ENCODE measurements at places on chromosomes 13 and 19.

GRCh38 chr19:42060117-42060516 lies 9.9 kb downstream of the GRIK5 start:
- DNase-seq, result no peak

- no peak for DNase-seq
These were observed 995 bp upstream of the MKNK2 start for GRCh38 chr19:2051773-2052704.

DNA sequence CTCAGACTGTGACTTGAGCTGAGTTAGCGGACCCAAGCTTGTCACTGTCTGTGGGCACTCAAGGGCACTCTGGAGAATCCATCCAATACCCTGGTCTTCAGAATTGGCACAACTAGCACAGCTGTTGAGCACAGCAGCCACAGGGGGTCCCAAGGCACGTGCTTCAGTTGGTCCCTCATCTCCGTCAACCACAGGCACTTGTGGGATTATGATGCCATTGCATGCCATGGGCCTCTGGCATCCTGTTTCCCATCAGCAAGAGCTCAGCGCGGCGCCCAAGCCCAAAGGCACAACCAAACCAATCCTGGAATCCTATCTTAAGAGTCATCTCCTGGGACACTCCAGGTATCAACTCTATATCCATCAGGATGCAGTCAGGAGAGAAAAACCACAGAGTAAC lies 3.7 kb upstream of the B3GNT8 start:
- DNase-seq, result no peak

DNA sequence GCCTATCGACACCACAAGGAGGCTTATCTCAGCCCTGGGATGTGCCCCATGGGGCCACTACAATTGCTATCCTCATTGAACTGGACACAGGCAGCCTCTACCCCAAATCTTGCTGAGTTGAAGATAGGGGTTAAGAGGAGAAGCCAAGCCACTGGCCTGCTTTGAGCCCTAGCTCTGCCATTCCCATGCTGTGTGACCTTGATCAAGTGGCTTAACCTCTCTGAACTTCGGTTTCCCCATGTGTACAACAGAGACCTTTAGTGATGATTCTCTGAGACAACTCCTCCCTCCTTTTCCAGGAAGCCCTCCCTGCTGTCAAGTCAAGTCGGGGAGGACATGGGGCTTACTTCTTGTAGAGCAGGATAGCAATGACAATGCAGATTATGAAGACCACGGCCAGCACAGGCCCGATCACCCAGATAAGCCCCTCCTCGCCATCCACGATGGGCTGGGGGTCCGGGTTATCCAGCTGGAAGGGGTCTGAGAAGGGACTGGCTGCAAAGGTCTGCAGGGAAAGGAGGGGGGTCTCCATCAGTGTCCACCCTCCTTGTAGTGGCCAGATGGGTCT lies 121.6 kb downstream of the PTPRS start:
- no peak for DNase-seq

DNA sequence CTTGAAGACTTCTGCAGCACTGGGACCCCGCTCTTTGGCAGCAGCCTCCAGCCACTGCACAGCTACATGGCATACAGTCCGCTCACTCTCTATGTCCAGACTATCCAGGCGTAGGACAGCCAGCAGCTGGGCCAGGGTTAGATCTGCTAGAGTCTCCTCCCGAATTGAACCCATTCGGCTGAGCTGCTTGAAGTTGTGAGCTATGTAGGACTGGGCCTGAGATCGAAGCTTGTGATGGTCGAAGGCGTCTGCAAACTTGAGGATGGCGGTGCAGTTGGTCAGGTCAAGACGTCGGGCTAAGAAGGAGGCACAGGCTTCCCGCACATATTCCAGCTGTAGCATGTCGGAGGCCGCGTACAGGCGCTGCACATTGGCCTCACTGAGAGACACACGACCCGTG lies 900 bp downstream of the KBTBD7 start:
- DNase-seq, result no peak

- no peak for DNase-seq
These were observed 60.5 kb downstream of the SPATA13 start for GRCh38 chr13:24221007-24221406.

DNA sequence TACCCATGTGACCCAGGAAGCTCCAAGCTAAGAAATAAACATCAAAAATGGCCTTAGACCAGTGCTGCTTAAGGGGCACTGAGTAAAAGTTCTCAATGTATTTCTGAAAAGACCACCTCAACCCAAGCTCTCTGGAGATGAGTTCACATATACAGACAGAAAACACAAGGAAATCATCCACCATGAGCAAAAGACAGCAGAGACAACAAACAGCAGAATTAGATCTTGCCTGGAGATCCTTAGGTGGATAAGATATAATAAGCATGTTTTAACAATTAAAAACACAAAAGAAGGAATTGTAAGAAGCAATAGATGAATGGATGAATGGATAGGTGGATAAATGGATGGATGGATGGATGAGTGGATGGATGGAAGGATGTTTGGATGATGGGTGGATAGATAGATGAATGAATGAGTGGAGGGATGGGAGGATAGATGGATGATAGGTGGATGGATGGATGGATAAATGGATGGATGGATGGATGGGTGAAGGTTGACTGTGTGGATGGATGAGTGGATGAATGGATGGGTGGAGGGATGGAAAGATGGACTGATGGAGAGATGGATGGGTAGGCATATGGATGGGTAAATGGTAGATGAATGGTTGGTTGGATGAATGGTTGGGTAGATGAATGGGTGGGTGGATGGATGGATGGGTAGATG lies 9.6 kb upstream of the NMRK2 start:
- DNase-seq, result no peak

DNA sequence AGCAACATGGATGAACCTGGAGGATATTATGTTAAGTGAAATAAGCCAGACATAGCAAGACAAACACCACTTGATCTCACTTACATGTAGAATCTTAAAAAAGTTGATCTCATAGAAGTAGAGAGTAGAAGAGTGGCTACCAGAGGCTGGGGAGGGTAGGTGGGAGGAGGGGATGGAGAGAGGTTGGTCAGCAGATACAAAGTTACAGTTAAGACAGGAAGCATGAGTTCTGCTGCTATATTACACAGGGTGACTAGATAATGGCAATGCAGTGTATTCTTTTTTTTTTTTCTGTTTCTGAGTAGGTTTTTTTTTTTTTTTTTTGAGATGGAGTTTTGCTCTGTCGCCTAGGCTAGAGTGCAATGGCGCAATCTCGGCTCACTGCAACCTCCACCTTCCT lies 15.2 kb upstream of the THSD1 start:
- no peak for DNase-seq

GRCh38 chr19:55156202-55157063 lies 1.1 kb downstream of the TNNI3 start:
- DNase-seq, result no peak

DNA sequence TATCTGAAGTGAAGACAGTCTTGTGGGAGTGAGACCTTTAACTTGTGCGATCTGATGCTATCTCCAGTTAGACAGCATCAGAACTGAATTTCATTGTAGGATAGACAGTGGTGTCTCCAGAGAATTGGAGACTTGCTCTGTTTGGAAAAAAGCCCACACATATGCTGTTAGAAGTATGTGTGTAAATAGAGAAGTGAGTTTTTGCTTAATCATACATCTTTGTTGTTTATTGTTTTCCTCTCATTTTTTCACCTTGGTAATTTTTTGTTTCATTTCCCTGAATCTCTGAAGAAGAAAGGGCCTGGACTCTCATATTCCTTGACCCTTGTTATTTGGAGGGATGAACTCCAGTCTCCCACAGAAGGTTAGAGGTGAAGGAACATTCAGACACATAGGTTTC lies 21.8 kb downstream of the FPR3 start:
- DNase-seq, result no peak

- DNase-seq, result no peak
These were observed 23.6 kb upstream of the ASPDH start for GRCh38 chr19:50537306-50537685.

DNA sequence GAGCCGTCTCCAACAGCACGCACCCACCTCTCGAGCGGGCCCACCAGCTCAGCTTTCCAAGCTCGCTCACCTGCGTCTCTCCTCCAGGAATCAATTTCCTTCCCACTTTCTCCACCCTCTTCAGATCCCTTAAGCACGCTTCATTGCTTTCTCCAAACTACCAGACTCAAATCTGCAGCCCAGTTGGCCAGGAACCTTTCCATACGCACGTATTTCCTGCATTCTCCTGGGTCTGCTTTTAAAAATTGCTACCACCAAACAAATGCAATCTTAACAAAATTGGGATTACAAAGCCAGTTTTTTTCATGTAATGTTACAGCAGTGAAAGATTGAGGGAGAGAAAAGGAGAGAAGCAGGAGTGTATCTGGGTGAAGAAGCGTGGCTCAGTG lies 1.5 kb downstream of the ENOX1 start:
- DNase-seq, result no peak

- DNase-seq, result no peak
These were observed 138.2 kb downstream of the CRYL1 start for GRCh38 chr13:20387441-20387971.

GRCh38 chr13:90008707-90009149 lies 1338.8 kb upstream of the MIR17HG start:
- DNase-seq, result no peak

- DNase-seq, result peak; percentile 43
These were observed 1.0 kb upstream of the ICAM5 start for GRCh38 chr19:10288662-10289166.

GRCh38 chr19:18671303-18672043 lies 12.0 kb upstream of the CRTC1 start:
- no peak for DNase-seq

GRCh38 chr13:76711550-76712182 lies 174.5 kb downstream of the KCTD12 start:
- DNase-seq, result no peak

DNA sequence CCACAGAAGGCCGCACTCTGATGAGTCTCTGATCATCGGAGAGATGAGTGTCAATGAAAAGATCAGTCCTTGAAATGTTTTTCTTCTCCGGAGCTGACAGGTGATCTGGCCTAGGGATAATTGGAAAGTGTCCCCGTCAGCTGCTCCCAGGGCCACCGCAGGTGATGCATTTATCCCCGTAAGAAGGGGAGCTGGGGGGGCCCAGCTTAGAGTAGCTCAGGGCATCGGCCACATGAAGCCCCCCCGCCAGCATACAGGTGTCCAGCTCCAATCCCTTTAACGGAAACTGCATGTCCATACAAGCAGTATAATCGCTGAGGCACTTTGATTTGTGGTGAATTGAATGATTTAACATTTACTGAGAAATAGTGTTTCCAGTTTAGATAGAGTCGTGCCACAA lies 27.7 kb downstream of the ATP4B start:
- DNase-seq, result no peak

GRCh38 chr19:46390866-46391265 lies 22.5 kb downstream of the CCDC8 start:
- DNase-seq, result no peak

- no peak for DNase-seq
These were observed 34.9 kb upstream of the POP4 start for GRCh38 chr19:29571181-29571580.

GRCh38 chr19:3263866-3264265 lies 39.4 kb downstream of the CELF5 start:
- DNase-seq, result no peak

- no peak for DNase-seq
These were observed 23.0 kb downstream of the MIR17HG start for GRCh38 chr13:91370501-91370900.

GRCh38 chr13:36914648-36915047 lies 5.4 kb downstream of the SMAD9 start:
- DNase-seq, result no peak

GRCh38 chr13:112839356-112840105 lies 129.5 kb upstream of the MCF2L start:
- DNase-seq, result no peak

GRCh38 chr19:14514215-14514863 lies 3.9 kb downstream of the DNAJB1 start:
- DNase-seq, result no peak

- no peak for DNase-seq
These were observed 53.3 kb downstream of the RFX2 start for GRCh38 chr19:6056801-6057650.

GRCh38 chr13:29693275-29693945 lies 97.9 kb upstream of the SLC7A1 start:
- DNase-seq, result no peak

- no peak for DNase-seq
These were observed 765.6 kb downstream of the DIAPH3 start for GRCh38 chr13:59398127-59398526.

GRCh38 chr13:37595162-37595561 lies 3.4 kb downstream of the POSTN start:
- DNase-seq, result no peak

GRCh38 chr19:20273376-20273775 lies 106.4 kb downstream of the ZNF486 start:
- DNase-seq, result no peak

DNA sequence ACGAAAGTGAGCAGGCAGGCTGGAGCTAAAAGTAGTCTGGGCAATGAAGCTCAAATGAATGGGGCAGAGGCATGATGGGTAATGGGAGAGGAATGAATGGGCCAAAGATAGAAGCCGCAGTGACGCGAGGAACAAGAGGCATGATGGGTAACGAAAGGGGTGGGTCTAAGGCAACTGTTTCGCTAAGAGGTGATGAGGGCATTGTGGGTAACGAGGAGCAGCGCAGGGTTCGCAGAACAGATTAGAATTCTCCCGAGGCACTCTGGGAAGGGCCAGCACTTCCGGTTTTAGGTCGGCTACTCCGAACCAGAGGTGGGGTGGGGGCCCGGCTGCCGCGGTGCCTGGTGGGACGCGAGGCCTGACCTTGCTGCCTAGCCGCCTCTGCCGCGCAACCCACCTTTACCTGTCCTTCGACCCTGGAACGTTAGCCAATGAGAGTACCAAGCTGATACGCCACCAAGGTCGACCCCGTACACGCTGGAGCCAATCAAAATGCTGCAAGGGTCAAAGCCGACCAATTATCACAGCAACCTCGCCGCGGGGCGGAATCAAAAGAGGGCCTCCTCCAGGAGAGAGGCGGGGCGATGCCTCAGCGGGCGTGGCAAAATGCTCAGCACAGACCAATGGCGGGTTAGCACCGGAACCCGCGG lies 563 bp upstream of the TOMM40 start:
- peak; percentile 99 for DNase-seq

DNA sequence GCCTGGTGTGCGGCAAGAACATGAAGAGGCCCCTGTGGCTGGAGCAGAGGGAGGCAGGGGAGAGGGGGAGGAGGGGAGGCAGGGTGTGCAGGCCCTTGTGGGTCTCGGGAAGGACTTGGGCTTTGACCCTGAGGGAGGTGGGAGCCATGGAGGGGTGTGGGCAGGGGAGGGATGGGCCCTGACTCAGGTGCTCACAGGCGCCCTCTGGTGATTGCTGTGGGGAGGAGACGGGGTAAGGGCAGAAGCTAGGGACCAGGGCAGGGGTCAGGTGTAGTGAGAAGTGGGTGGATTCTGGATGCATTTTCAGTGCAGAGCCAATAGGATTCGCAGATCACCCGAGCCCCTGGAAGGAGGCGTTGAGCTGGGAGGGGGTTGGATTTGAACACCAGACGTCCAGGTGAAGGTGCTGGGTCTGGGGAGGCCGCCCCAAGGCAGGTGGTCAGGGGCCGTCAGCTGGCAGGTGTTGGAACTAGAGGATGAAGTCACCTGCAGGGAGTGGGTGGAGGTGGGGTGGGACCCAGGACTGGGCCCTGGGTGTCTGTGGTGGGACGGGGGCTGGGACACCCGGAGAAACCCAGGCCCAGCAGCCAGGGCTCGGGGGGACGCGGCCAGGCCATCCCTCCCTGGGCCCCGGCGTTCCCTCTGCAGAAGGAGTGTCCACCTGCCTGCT lies 185.4 kb downstream of the KDM4B start:
- DNase-seq, result peak; percentile 37

All from stimulated activated CD4-positive, alpha-beta T cell treated with anti-CD3 and anti-CD28 coated beads, Interleukin-1b, Interleukin-23, amount 100 ng/mL, for 4 hours (primary cell).